ENCODE measurements at places on chromosomes 4 and X.

- DNase-seq, result no peak
Observed at GRCh38 chr4:17324386-17324830, 187.5 kb downstream of the QDPR start.

GRCh38 chr4:110091434-110092140, 106.8 kb downstream of the ELOVL6 start:
- no peak for DNase-seq

- DNase-seq, result no peak
Observed at GRCh38 chr4:6263526-6264224, 6.0 kb upstream of the WFS1 start.

- DNase-seq, result no peak
Observed at GRCh38 chr4:115763051-115763450, 649.6 kb upstream of the NDST4 start.

GRCh38 chrX:926070-926469, 286.4 kb downstream of the CRLF2 start:
- no peak for DNase-seq

DNA sequence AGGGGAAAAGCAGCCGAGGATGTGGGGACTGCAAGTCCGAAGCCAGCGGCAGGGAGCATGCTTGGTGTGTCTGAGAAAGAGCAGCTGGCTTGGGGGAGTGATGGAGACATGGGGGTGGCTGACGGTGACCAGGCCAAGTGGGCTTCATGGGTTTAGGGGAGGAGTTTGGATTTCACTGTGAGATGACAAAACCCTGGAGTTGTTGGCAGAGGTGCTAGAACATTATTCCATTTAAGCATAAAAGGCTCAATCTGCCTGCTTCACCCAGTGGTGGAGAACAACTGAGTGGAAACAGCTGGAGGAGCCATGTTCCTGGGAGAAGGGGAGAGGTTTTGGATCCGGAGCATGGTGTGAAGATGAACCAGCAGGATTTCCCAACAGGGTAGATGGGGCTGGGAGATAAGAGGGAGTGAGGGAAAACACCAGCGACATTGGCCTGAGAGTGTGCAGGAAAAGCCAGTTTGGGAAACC, 318.0 kb upstream of the TAPT1 start:
- DNase-seq, result no peak
